ENCODE measurements at places on chromosomes 1 and 21.

DNA sequence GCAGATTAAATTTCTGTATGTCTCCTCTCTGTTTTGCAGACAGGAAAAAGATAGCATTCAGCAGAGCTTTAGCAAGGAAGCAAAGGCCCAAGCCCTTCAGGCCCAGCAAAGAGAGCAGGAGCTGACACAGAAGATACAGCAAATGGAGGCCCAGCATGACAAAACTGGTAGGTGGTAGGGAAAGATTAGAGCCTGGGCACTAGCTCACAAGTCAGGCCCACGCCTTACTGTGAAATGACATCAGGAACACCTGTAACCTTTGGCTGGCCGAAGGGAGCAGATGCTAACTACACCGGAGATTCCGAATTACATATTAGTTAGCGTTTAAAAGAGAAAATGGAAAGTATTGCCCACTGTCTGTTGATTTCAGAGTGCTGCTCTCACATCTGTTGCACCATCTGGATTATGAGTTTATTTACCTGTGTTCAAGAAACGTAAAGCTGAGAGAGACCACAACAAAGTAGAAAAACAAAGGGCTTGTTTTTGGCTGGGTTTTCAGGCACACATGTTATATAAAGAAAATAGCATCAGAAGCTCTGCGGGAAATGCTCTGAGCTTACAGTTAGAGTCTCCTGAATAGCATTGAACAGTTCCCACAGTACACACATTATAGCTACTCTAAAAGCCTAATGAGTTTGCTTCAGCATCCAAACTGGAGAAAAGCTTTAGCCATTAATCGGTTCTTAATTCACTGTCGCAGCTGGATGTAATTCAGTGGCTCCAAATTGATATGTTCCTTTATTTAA lies 160.0 kb downstream of the SDCCAG8 start:
- DNase-seq, result no peak

- DNase-seq, result no peak
Observed at GRCh38 chr1:110345480-110345879, 6.3 kb downstream of the RBM15 start.

GRCh38 chr1:14873677-14874076 lies 275.2 kb downstream of the KAZN start:
- DNase-seq, result no peak

- DNase-seq, result no peak
Observed at GRCh38 chr1:65148548-65149350, 746 bp downstream of the AK4 start.

DNA sequence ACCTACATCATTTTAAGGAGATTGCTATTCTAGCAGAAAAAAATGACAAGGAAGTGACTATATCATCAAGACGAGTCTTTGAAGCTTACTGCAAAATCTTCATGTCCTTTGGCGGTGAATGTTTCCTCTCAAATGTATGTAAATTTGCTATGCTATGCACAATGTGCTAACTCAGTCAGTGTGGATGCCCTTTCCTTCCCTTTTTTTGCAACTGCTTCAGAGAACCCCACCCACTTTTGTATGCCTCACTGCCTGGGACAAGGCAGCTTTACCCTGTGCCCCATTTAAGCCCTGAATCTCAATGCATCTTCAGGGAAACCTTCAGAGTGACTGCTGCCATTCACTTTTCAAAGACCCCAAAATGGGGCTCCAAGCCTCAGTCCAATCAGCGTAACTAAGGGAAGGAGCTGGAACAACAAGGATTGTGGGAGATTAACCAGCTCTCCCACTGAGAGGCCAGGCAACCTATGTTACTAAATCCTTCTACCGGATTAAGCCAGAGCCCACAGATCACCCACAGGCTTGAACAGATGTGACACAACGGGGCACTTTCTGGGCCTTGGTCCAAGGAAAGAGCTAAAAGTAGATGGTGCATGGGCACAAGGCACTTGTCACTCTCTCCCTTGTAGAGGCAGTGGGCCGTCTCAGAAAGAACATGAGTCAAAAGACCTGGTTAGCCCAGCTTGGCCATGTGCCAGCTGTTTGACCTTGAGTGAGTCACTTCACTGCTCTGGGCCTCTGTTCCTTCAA lies 154.4 kb downstream of the PLPP3 start:
- no peak for DNase-seq

- no peak for DNase-seq
Observed at GRCh38 chr1:245198748-245199516, 44.1 kb downstream of the KIF26B start.

- no peak for DNase-seq
Observed at GRCh38 chr1:218967836-218968235, 205.8 kb upstream of the LYPLAL1 start.

DNA sequence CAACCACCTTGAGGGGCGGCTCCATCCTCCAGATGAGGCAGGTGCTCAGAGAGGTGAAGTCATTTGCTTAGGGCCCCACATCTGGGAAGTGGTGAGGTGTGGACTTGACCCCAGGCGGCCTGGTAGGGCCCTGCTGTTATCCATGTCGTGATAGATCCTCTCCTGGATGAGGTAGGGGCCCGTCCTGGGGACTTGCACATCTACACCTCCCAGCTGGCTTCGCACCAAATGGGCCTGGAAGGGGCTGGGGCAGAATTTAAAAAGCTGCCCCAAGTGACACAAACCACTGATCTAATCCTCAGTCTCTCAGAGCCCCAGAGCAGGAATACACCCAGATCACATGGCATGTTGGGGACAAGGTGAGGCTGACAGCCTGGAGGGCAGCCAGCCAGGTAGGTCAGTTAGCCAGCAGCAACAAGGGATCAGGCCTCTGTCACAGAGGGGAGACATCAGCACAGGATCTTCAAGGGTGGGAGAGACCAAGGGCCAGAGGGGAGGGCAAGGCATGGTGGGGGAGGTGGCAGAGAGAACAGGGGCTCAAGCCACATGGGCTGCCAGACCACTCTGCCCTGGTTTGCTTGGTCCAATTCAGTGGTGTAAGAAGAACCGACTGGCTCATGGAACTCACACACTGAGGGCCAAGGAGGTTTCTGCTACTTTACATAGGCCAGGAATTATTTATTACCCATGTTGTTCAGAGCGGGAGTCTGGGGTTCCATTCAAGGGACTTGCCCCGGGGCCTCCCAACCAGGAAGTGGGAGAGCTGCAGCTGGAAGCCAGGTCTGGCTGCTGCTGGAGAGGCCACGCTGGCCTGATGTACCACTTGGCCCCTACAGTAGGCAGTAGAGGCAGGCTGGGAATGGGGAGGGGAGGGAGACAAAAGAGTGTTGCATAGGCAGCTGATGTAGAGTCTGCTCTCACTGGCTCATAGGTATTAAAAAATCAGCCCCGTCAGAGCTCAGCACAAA lies 12.1 kb downstream of the LRP8 start:
- no peak for DNase-seq

GRCh38 chr1:75855010-75855409 lies 58.3 kb downstream of the MSH4 start:
- no peak for DNase-seq

- DNase-seq, result no peak
Observed at GRCh38 chr1:159200769-159201168, 3.9 kb upstream of the ACKR1 start.

DNA sequence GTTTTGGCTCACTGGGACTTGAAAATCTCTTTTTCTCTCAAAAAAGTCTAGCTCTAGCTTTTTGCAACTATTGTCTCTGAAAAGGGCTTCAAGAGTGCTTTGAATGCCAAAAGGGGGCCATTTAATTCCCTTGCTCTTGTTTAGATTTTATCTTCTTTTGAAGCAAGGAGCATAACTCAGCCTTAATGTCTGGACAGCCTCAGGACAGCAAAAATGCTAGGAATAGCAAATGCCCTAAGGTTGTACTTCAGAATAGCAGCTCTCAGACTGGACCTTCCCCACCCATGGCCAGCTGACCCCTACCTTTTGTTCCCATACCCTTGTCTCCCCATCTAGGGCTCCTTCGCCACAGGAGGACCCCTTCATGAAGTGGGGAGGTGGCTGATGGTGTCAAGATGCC lies 121.4 kb downstream of the KCNK1 start:
- DNase-seq, result no peak

DNA sequence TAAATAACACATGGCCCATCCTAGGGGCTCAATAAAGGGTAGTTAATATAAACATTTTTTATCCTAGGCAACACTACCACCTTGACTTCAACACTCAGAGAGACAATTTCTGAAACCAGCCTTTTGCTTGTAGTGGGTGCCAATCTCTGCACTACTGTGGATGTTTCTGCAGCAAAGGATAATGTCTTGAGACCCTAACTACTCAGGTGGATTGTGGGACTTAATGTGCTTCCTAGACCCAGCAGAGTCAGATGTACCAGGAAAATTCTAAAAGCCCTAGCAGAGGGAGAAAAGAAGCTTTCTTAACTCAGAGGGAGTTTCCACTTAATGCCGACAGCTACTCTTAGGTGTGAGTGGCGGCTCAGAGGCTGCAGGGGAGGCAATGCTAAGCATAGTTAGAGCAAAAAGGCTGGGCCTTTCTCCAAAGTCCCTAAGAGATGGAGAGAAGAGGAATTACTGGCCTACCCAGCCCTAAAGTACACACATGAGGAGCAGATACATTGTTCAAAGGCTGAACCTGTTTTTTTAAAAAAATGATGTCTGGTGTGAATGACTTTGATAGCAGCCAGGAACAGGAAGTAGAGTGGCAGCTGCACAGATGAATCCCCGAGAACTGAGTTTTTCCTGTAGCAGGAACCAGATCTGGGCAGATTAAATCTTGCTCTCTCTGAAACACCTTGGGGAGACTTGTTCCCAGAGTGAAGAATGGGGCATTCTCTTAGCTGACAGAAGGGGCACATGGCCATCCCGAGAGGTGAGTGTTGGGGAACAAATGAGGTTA lies 33.5 kb upstream of the ABCD3 start:
- peak; percentile 44 for DNase-seq

GRCh38 chr1:244090645-244091044 lies 39.6 kb downstream of the ZBTB18 start:
- no peak for DNase-seq

DNA sequence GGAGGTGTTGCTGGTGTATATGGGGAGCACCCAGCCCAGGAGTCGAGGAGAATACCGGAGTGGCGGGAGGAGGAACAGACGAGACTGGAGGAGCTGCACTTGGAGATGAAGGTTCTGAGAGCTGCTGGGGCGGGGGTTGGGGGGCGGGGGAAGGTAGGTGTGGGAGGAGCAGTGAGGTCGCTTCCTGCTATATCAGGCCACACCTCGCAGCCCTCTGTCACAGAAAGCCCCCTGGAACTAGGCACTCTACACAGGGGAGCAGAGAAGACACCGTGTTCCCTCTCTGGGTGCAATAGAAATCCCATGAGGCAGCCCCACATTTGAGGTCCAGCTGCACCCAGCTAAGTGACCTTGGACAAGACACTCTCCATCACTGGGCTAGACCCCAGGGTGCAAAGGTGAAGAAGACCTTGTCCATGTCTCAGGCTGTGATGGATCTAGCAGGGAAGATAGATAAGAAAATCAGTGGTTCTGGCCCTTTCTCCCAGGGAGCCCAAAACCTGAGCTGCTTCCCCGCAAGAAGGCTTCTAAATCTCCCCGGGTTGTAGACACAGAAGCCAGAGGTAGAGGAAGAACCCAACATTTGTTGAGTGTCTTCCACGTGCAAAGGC lies 155.8 kb upstream of the EDN2 start:
- no peak for DNase-seq

- DNase-seq, result no peak
Observed at GRCh38 chr21:46017148-46017547, 35.6 kb downstream of the COL6A1 start.

DNA sequence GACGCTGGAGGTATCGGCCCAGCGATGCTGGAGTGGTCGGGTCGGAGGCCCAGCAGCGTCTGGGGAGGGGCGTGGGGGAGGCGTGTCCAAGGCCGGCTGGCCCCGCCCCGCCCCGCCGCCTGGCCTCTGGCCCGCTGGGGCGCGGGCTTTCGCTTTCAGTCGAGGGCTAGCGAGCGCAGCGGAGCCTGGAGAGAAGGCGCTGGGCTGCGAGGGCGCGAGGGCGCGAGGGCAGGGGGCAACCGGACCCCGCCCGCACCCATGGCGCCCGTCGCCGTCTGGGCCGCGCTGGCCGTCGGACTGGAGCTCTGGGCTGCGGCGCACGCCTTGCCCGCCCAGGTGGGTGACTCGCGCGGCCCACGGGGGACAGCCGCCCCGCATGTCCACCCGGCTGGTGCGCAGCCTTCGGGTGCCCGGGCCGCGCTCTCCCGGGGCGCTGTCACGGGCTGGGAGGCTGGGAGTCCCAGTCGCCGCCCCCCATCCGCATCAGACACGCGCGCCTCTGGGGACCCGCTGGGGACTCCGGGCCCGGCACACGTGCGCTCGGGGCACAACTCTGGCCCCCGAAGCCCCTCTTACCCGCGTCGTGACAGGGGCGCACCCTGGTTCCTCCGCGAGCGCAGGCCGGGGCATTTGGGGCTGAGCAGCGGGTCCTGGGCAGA lies at the start of gene TNFRSF1B:
Gene TNFRSF1B, plus strand, starts transcription at position 158 of the 659 bp plus-strand sequence. Its CDS starts 101 bp downstream, at position 259.
- peak; percentile 80 for DNase-seq

DNA sequence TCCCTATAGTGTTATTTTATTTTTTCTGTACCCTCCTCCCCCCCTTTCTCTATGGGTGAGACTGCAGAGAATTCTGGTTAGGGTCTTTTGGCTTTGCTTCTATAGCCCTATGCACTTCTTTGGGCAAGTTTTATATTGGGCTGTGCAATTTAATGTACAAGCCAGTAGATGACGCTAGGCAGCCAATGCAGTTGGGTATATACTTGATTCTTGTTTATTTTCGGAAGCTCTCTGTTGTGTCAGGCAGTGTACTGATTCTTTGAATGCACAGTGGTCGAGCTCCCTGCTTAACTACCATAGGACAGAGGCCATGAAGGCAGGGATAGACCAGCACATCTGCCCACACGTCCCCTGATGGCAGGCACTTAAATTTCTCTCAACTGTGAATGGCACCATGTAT lies 34.1 kb upstream of the GPR52 start:
- no peak for DNase-seq

- no peak for DNase-seq
Observed at GRCh38 chr1:65281846-65282245, 27.5 kb upstream of the DNAJC6 start.

- peak; percentile 39 for DNase-seq
Observed at GRCh38 chr1:16387201-16388188, 20.5 kb downstream of the SZRD1 start.

GRCh38 chr1:102002057-102002456 lies 5.3 kb upstream of the OLFM3 start:
- DNase-seq, result no peak

All from natural killer cell (primary cell).